ENCODE measurements at places on chromosomes 1 and 21.

- no peak for DNase-seq
Observed at GRCh38 chr21:26709090-26709489, 136.0 kb upstream of the CYYR1 start.

DNA sequence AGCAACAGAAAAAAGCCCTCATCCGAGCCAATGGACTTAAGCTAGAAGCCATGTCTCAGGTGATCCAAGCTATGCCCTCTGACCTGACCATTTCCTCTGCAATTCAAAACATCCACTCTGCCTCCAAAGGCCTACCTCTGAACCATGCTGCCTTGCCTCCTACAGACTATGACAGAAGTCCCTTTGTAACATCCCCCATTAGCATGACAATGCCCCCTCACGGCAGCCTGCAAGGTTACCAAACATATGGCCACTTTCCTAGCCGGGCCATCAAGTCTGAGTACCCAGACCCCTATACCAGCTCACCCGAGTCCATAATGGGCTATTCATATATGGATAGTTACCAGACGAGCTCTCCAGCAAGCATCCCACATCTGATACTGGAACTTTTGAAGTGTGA lies 20.7 kb downstream of the NR5A2 start:
- DNase-seq: no peak

GRCh38 chr1:79852004-79852403 lies 845.5 kb upstream of the ADGRL4 start:
- no peak for DNase-seq

- DNase-seq: no peak
Observed at GRCh38 chr1:229130028-229130668, 140.8 kb upstream of the RAB4A start.

GRCh38 chr1:28915031-28915895 lies 894 bp downstream of the EPB41 start:
- peak; percentile 28 for DNase-seq

- no peak for DNase-seq
Observed at GRCh38 chr1:222339376-222339947, 208.4 kb downstream of the HHIPL2 start.

GRCh38 chr1:116257836-116258235 lies 115.2 kb upstream of the ATP1A1 start:
- DNase-seq: no peak

- DNase-seq: no peak
Observed at GRCh38 chr1:115317101-115318012, 20.7 kb downstream of the NGF start.

DNA sequence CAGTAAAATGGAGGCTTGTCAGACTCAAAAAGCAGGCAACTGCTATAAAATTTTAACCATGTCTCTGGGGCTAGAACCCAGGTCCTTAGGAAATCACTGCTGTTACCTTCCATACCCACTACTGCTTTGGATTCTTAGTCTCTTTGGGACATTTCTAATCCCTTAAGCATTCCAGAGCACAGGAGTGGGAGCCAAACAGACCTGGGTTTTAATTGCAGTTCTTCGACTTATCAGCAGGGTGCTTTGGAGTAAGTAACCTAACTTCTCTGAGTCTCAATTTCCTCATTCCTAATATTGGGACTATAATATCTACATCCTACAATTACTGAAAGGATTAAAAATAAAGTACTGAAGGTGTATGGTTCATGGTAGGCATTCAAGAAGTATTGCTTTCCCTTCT lies 161.0 kb upstream of the BEND5 start:
- DNase-seq: no peak

DNA sequence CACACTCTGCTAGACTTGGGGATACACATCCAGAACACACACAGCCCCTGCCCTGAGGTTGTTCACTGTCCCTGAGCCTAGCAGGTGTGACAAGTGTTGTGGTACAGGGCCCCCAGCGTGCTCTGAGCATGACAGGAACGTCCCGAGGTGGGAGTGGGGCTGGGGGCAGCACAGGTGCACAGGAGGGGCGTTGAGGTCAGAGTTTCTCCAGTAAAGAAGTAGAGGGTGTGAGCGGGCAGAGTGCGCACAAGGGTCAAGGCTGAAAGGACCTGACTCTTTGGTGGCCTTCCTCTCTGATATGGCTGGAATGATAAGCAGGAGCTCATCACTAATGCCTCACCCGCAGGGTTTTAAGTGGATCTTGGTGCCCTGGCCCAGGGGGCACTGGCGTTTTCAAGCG lies 1.3 kb upstream of the FALEC start:
- DNase-seq: no peak

DNA sequence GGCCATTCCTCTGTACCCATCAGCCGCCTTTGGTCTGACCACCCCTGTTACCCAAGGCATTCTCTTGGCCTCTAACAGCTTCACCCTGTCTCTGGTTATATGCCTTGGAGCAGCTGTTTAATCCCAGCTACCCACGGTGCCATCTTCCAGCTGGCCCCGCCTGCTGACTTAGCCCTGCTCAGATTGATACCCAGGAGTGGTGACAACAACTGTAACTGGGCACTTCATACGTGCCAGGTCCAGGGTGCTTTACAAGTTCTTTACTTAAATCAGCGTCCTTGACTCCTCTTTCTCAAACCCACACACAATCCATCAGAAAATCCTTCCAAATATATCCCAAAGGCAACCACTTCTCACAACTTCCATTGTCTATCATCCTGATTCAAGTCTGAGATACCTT lies 37.2 kb upstream of the HMGB4 start:
- no peak for DNase-seq

- DNase-seq: no peak
Observed at GRCh38 chr1:15882665-15883064, 35.2 kb downstream of the SPEN start.

DNA sequence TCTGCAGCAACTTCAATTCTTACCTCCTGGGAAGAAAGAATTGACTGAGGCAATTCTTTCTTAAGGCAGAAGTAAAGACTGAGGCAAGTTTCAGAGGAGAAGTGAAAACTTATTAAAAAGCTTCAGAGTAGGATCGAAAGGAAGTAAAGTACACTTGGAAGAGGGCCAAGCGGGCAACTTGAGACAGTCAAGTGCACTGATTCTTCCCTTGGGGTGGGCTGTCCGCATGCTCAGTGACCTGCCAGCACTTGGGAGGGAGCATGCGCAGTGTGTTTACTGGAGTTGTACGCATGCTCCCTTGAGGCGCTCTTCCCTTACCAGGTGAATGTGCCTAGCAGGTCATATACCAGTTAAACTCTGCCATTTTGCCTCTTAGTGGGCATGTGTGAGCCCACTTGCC lies 55.3 kb upstream of the NBPF3 start:
- no peak for DNase-seq

GRCh38 chr1:76291191-76291590 lies 216.6 kb downstream of the ST6GALNAC3 start:
- no peak for DNase-seq

DNA sequence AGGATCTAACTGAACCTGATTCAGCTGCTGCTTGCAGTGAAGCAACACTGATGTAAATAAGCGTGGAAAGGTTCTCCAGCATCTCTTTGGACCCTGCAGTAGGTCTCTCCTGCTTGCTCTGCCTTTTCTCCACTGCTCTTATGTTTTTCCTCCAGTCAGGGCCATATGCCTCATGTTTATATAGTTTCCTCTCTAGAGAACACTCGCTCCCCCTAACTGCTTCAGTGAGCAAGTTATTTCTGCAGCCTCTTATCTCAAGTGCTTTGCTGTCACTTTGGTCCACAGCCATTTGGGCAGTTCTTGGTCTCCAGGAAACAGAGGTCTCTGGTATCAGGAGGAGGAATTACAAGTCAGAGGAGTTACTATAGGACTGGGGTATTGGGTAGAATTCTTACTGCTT lies 5.3 kb downstream of the PRUNE1 start:
- DNase-seq: no peak

DNA sequence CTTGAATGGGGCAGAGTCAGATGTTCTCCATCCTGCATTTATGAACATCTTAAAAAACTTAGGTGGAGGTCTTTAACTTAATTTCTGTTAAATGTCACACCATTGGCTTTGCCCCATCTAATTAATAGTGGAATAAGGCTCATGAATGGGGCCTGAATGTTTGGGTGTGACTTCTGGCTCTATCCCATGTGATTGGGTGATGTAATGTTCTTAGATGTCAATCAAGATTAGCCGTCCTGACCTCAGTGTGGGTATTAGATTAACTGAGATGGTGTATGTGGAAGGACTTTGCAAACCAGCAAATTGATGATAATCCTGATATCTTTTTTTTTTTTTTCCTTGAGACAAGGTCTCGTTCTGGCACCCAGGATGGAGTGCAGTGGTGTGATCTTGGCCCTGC lies 38.1 kb downstream of the C1orf21 start:
- DNase-seq: no peak

GRCh38 chr1:22141554-22142314 lies 1.2 kb downstream of the WNT4 start:
- no peak for DNase-seq

DNA sequence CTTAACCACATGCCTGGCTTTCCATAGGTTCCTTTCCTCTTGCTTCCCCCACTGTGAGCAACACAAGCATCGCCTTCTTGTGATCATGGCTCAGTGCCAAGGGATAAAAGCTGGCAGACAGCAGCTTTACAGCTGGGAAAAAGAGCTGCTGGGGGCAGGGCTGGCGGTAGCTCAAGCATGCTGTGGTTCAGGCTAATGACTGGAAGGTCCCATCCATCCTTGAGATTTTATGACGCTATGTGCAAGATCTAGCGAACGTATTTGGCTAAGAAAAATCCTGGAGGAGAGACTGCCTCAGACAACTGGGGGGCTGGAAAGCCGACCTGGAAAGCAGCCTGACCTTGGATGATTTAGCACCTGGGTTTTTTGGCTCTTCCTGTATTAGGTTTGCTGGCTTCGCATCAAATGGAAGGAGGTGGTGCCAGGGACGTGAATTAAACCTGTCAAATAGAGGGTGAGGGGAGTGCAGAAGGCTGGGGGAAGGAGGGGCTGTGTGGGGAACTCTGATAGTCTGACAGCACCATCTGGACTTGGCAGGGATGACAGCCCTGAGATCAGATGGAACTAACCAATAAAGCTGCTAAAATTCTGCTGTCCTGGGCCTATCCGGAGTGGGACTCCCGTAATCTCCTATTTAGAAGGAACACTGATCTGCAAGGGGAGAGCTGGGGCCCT lies 34.8 kb downstream of the ZMYND12 start:
- DNase-seq: no peak

DNA sequence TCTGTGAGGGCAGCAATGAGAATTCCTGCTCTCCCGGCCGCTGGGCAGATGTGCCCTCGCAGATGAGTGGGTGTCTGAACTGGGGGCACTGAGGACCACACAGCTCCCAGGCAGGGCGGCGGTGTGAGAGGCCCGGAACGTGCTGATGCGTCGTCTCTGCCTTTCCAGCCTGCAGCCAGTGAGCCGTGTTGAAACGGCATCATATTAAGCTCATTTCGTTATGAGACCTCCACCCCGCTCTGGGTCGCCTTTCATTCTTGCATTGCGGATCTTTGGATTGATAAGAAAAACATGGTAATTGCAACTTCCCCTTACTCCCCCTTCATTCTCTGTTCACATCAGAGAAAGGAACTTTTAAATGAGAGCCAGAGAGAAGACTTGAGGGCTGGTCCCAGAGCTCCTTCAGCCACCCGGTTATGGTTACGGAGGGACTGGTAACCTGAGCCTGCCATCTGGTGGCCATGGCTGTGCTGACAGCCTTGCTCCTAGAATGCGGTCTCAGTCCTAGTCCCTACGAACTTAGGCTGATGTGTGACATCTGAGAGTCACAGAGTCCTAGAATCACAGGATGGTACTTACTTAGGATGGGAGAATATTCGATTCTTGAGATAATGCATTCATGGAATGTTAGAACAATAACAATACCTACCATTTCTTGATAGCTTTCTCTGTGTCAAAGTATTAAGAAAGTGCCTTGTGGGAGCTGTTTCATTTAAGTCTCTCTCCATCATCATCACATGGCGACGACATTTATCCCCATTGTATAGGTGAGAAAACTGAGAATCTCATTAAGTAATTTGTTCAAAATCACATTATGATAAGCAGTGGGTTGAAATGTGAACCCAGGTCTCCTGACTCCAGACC lies 271.0 kb downstream of the TRABD2B start:
- peak; percentile 40 for DNase-seq

GRCh38 chr1:225770561-225771248 lies 6.9 kb upstream of the SRP9 start:
- no peak for DNase-seq

DNA sequence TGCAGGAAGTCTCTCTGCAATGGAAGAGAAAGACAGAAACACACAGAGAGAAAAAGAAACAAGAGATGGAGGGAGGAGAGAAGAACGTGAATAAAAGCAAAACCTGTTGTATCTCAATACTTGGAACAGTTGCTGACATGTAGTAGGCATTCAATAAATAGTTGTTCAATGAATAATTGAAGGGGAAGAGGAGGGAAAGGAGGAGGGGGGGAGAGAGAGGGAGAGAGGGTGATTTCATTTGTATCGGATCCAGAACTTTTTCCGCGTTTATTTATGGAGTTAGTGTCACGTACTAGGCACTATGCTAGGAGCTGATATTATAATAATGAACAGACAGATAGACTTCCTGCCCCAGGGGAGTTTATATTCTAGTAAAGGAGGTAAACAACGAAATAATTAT lies 144.1 kb downstream of the OMA1 start:
- no peak for DNase-seq

DNA sequence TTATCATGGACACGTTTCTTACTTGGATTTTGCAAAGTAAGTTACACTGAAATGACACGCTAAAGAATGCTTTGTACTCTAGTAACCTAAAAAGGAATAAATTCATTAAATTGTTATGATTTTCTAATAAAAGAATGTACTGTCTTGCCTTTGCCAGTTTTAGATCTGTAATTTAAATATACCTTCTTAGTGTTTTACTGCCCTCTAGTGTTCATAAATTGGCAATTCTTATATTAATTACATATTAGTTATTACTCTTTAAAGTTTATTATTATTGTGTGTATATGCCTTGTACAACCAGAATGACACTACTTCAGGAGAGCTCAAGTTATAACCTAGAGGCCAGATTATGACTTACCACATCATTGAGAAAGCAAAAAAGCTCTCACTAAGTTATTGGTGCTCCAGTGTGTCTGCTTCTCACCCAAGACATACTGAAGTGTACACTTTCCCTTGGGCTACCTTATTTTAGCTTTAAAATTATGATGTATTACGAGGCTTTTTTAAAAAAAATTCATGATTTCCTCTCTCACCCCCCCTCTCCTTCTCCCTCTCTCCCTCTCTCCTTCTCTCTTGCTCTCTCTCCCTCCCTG lies 169.9 kb downstream of the HS2ST1 start:
- DNase-seq: no peak

- DNase-seq: peak; percentile 38
Observed at GRCh38 chr21:34073749-34074282, 438 bp downstream of the MRPS6 start.

DNA sequence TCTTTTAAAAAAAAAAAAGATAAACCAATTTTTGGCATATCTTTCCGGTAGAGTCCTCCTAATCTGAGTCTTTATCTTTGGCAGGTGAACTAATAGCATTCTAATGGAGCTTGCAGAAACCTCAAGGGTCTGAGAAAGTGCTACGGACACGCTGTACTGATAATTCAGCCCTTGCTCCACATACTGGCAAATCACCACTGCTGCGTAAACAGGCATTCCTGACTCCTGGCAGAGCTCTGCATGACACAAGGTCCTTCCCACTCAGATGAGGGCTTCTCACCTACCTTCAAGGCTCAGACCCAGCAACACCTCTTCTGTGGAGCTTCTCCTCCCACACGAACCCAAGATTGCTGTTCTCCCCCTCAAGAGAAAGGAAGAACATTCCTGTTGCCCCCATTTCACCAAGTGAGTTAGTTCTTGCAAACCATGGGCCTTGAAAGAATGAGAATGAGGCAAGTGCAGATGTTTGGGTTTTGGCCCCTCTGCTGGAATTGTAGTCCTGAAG lies 48.0 kb downstream of the LYST start:
- no peak for DNase-seq

GRCh38 chr1:56646611-56647010 lies 1.5 kb downstream of the PRKAA2 start:
- no peak for DNase-seq
